ENCODE measurements at places on chromosomes 7 and 10.

- DNase-seq, result no peak
Observed at GRCh38 chr10:3951993-3952392, 167.0 kb upstream of the KLF6 start.

GRCh38 chr10:65858841-65859240 lies 1067.0 kb upstream of the LRRTM3 start:
- DNase-seq, result no peak

- no peak for DNase-seq
Observed at GRCh38 chr10:105674448-105674847, 1033.4 kb downstream of the SORCS3 start.

- no peak for DNase-seq
Observed at GRCh38 chr7:47185170-47185569, 396.7 kb downstream of the TNS3 start.

DNA sequence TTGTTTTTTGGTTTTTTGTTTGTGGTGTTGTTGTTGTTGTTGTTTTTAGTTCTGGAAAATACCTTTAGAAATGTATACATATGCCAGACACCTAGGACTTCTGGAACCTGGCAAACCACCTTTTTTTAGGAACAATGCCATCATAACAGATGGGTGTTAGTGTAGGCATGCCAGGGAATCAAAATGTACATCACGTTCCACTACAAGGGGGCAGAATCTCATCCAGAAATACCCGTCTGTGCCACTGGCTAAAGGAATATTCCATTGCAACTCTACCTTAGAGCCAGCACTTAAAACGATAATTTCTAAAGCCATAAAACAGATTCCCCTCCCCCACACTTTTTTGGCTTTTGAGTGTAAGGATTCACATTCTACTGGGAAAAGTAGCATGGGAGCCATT lies 239.8 kb downstream of the ETV1 start:
- DNase-seq, result no peak

GRCh38 chr10:104065748-104066147 lies 19.9 kb downstream of the COL17A1 start:
- no peak for DNase-seq

DNA sequence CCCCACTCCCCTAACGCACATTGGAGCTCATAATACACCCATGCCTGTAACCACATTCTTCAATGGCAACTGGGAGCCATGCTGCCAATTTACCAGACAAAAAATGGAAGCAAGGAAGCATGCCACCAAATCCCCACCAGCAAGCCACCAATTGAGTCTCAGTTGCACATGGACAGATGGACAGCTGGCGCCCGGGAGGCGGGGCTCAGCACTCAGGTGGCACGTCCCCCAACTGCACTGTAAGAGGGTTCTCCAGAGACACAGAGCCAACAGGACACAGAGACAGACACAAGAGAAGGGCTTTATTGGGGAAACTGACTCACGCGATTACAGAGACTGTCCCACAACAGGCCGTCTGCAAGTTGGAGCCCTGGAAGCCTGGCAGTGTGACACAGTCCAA lies 2.5 kb downstream of the MAD1L1 start:
- no peak for DNase-seq

DNA sequence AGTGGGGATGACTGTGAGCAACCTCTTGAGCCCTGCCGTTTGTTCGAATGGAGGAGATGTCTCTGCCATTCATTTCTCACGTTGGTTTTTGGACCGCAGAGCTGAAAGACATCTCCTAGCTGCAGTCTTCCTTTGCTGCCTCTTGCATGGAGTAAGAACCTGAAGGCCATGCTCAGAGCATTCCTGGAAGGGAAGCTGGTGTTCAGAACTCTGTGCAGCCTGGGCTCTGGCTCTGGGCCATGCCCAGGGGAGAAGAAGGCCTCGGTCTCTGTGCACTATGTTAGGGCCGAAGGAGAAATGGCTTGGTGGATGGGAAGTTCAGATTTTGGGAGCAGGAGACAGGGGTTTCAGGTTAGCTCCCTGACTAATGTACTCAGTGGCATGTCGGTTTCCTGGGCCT lies 22.9 kb downstream of the SFTPD start:
- no peak for DNase-seq

- DNase-seq, result no peak
Observed at GRCh38 chr7:106128836-106129235, 16.7 kb upstream of the SYPL1 start.

- no peak for DNase-seq
Observed at GRCh38 chr10:58752665-58753064, 240.0 kb downstream of the BICC1 start.

DNA sequence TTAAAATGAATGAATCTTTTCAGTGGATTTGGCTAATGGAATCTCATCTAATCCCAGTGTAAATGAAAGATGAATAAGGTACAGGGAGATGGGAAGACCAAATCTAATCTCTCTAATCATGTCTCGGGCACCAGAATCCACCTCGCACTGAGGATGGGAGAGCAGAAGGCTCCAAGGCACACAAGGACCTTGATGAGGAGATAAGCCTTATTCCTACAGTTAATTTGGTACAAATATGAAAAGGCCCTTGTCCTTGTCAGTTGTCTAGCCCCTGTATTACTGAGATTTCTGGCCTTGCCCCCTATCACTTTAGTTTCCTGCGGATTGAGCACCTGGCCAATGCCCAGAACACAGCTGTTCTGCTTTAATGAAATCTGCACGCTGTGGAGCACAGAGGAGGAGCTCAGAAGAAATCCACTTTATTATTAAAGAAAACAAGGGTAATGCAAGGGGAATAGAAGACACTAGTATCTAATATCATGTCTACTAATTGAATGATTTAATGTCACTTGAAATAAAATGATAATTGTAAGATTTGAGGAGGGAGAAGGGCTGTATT lies 321.4 kb upstream of the HGF start:
- no peak for DNase-seq

DNA sequence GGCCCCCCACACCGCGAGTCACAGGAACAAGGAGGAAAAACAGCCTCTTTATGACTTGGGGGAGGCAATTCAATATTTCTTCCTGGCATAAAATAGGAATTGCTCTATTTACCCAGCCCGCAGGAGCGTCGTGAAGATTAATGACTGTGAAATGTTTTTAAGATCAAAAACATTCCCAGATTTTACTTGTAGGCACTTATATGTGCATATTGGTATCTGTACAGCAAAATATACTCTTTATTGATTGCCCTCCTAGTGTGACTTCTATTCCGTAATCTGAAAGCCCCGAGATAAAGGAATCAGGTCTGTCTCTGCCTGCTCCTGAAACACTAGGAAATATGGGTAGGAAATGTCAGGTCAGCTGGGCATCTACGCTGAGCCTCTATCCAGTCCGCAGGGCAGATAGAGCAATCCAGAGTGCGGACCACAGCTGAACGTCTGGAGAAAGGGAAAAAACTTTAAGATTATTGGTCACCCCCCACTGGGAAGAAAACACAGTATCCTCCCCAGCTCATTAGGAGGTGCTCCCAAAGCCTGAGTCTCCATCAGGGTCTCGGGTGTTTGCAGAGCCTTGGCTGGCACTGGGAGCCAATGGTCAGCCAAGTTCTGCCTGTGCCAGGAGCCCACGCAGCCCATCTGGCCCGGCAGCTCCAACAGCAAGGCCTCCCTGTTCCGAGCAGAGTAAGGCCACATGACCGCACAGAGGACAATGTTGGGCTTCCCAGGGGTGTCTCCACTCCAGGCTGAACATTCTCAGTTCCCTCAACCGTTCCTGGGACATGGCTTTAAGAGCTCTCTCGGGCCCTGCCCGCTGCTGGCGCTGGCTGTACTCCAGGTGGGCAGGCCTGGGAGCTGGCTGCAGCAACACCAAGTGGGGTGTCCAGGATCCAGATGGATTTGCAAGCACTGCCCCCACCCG lies 7.7 kb downstream of the CTBP2 start:
- DNase-seq, result no peak

DNA sequence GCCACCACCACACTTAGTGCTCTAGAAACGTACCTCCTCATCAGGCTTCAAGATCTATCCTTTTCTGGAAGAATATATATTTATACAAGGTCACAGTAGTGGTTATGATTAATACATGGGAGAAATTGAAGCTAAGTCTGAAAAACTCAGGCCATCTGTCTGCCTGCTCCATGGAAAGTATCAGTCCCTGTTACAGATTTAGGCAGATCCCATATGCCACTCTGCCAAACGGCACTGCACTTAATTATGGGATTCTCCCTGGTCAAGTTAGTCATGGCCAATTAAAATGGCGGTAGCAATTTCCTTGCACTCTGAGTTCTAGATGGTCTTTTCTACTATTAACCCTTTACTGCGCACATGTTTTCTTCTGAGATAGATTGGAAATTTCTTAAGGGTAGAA lies 740.0 kb downstream of the SUGCT start:
- no peak for DNase-seq

DNA sequence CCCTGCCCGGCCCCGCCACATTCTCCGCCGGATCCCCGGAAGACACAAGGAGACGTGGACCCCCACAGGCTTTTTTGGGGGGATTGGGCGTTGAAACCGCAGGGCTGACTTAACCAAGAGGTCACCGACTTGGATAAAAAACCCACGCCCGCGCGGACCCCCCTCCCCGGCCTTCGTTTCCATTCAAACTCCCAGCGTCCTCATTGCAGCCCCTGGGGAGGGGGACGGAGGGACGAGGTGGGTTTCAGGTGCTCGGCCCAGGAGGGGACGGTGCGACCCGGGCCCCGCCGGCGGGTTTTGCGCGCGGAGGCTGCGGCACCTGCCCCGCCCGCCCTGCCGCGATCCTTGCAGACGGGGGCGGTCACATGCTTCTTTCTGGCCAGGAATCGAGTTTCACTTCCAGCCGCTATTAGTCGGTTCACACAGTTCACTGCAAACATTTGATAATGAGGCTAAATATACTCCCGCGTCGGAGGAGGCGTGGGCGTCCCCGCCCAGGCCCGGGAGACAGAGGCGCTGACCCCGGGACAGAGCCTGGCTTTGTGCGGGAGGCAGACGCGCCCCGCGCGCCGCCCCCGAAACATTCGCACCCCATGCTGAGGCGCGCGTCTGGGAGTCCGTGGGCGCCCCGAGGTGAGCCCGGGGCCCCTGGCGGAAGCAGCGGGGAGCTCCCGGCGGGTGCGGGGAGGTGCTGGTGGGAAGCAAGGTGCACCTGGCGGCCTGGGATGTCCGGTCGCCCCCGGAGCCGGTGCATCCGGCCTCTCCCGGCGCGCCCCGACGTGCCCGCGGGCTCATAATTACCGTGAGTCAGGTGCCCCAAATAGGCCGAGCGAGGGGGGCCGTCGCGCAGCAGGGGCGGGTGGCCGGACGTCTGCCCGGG lies 2.7 kb upstream of the PDGFA start:
- DNase-seq, result no peak

- no peak for DNase-seq
Observed at GRCh38 chr7:38704751-38705150, 73.6 kb upstream of the AMPH start.

- DNase-seq, result no peak
Observed at GRCh38 chr10:716821-717220, 27.4 kb upstream of the DIP2C start.

DNA sequence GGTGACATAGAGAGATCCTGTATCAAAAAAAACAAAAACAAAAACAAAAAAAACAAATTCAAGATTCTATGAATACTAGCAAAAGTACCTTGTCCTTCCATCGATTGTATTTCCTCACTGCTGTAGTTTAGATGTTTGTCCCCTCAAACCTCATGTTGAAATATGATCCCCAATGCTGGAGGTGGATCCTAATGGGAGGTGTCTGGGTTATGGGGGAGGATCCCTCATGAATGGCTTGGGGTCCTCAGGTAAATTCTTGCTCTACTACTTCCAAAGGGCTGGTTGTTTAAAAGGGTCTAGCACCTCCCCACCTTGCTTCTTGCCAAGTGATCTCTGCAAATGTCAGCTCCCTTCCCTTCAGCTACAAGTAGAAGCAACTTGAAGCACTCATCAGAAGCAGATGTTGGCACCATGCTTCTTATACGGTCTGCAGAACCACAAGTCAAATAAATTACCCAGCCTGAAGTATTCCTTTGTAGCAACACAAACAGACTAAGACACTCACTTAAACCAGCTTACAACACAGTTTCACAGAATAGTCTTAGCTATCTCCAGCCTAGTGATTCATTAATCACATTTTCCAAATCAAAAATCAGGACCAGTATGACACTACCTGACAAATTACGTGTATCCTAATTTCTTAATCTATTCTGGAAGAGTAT lies 20.7 kb downstream of the ABI1 start:
- no peak for DNase-seq

DNA sequence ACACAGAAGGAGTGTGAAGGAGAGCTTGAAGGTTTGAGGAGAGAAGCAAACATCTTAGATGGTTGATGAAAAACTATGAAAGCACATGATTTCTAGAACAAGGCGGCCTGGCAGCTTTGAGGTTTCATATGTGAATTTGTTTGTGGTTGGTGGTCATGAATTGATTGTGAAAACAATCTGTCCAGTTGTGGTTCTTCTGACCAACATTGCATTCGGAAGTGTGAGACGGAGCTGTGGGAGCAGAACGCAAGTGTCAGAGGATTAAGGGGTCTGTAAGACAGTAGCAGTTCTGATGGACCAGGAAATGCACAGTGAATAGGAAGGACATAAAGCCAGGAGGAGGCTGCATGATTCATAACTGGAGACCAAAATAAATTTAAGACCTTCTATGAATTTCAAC lies 594.6 kb downstream of the NXPH1 start:
- DNase-seq, result no peak

DNA sequence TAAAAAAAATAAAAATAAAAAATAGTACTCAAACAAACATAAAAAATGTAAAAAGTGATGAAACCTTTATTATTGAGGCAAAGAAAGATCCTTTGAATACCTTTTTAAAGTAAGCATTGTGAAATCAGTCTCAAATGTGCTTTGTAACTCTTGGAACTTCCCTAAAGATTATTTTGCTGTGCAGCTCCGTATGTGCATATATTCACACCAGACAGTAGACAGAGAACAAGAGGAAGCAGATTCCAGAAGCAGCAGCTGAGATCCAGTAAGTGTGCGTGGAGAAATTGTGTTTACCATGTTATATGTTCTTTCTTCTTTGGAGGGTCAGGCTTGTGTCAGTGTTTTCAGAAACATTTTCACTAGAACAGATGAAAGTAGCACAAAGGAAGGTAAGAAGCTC lies 324.9 kb downstream of the AGMO start:
- no peak for DNase-seq

DNA sequence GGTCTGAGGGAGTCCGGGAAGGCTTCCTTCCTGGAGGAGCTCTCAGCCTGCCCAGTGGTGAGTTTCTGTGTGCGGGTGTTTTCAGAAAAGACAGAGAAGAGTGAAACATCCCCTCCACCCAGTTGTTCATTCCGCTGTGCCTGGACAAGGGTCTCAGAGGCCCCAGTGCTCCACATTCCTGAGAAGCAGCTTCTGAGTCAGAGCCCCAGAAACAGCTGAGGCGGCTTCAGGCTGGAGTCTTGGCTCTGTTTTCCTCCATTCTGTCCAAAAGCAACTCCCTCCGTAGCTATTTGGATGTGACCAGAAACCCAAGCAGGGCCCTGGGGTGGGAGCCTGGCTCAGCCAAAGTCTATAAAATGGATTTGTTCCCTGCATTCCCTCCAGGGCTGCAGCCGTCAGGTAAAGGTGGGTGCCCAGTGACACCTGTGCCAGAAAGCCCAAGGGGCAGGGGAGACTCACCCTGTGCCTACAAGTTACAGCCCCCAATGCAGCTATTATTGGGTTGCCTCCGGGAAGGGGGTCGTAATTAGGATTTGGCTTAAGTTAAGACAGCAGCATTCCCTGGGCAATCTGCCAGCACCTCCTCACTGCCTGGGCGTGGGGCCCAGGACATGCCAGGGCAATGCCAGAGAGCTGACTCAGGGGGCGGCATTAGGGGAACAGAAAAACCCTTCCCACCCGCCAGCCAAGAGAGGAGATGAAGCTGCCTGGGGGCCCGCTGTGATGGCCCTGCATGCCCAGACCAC lies 13.1 kb upstream of the CAMK2G start:
- DNase-seq, result no peak

- DNase-seq, result no peak
Observed at GRCh38 chr10:106930751-106931150, 233.8 kb downstream of the SORCS1 start.

- DNase-seq, result no peak
Observed at GRCh38 chr10:124354411-124355382, 64.0 kb downstream of the OAT start.
